Pulmonary artery endothelial cell (primary cell): ENCODE measurements at places on chromosomes 11 and 22.

GRCh38 chr11:30908857-30909256 lies 322.7 kb upstream of the MPPED2 start:
- DNase-seq: no peak

DNA sequence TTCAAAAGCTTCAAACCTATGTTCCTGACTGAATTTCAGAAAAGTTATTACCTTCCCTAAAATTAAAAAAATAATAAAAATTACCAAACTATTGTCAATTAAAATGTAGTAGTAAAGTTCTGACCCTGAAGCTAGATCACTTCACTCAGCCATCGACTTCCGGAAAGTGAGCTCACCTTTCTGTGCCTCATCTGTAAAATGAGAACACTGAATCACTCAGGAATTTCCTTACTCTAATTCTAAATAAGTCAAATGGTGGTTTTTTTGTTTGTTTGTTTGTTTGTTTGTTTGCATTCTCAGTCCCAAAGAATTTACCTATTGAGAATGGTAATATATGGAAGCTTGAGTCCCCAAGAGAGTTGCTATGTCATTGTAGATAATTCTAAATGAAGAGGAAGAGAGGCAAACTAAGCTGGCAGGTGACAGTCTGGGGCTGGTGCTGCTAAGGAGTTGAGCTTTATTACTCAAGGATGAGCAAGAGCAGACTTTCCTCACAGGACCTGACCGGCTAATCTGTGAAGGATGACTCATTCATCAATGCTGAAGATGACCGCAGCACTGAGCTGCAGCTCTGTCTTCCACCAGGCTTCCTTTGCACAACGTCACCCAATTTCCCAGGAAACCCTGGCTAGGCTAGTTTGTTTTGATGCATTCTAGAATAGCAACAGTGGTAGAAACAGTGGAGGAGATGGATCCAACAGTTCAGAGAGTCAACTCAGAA lies 248.8 kb downstream of the RAB38 start:
- DNase-seq: no peak

- no peak for DNase-seq
Measured at GRCh38 chr22:21025266-21025665, 7.1 kb downstream of the SLC7A4 start.

- DNase-seq: no peak
Measured at GRCh38 chr22:25169278-25170031, 30.2 kb upstream of the CRYBB3 start.

DNA sequence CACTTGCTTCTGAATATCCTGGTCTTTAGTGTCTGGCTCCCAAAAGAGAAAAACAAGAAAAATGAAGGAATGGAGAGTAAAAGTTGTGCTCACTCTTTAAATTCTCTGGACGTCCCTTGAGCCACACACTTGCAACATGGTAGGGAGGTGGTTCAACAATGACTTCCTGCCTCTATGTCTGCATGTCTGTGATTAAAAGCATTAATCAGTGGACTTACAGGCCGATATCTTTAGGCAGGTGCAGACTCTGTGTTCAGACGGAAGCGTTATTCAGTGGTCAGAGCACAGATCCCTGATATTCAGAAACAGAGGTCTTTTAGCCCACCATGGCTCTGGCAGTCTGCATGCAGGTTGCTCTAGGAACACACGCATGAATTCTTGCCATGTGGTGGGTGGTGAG lies 1920.0 kb upstream of the RAG2 start:
- no peak for DNase-seq

DNA sequence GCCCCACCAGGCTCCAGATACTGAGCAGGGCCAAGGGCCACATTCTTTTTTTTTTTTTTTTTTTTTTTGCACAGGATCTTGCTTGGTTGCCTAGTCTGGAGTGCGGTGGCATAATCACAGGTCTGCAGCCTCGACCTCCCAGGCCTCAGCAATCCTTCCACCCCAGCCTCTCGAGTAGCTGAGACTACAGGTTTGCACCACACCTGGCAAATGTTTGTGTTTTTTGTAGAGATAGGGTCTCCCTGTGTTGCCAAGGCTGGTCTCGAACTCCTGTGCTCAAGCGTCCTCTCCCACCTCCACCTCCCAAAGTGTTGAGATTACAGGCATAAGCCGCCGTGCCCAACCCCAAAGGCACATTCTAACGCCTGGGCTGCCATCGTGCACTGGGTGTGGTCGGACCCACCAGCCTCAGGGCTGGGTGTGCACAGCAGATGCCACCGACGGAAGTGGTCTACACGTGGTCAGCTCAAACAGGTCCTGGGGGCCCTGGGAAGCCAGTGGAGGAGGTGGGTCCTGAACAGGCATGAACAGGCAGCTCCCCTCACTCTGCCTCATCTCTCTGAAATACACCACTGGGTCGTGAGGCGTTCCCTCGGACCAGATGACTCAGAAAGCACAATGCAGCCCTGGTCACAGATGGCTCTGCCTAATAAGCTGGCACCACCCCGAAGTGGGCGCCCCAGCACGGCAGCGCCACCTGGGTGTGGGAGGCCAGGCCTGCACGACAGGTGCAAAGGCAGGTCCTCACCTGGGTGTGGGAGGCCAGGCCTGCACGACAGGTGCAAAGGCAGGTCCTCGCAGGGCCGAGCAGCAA lies 5.1 kb upstream of the B4GALNT4 start:
- no peak for DNase-seq

GRCh38 chr22:39594411-39594810 lies 23.9 kb downstream of the CACNA1I start:
- no peak for DNase-seq

DNA sequence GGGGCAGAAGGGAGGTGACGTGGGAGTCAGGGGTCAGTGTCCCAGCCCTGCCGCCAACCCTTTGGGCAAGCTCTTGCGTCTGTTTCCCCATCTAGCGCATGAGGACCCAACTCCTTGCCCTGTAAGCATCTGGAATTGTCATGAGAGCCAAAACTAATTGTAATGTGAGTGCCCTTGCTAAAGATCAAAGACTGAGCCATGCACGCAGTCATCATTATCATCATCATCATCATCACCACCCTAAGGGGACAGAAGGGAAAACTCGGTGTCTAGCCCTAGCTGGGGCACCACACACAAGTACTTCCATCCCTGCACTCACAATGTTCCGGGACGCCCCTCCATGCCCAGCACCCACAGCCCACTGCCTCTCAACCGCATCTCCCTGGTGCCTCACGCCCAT lies 2.5 kb downstream of the LIF start:
- DNase-seq: no peak

DNA sequence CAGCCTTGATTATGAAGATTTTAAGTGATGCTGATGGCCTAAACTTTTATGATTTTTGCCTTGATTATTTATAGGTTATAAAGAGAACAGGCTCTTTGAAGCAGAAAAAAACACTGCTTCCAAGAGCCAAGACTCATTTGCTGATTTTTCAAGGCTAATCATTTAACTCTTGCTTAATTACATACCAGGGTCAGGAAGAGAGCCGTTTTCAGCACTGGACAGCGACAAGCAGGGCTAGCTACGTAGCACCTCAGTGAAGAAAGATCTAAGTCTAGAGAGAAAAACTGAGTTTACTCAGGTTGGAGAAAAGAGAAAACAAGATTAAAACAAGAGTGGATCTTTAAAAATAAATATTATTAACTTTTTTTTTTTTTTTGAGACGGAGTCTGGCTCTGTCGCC lies 615.4 kb upstream of the B3GAT1 start:
- DNase-seq: no peak

GRCh38 chr11:132686886-132687285 lies 845.4 kb downstream of the OPCML start:
- no peak for DNase-seq

DNA sequence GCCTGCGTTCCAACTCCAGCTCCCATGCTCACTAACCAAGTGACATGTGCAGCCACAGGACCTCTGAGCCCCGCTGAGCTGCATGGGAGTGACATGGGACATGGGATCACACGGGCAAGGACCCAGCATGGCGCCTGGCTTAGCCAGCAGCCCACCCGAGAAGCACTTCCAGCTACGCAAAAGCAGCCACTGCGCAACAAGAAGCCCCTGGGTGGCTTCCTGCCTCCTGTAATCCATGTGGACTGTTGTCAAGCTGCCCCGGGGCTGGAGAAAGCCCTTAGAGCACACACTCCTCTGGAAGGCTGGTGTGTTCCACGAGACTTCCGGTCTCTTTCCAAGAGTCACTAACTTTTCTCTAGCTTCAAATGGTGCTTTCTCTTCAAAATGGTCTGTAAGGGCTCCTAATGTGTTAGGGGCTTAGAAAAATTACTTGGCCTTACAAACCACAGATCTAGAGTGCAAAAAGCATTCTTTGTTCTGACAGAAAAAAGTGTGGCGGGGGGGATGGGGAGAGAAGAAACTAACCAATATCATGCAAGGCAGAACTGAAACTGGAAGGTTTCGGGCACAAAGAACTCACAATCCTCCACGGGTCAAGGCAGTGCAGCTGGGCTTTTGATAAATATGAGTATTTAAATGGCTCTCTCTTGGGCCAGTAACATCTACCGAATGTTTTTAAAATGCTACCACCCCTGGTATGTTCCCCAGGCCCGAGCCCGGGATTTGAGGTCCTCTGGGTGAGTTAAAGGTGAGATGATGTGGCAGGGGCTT lies 5.5 kb downstream of the C11orf24 start:
- no peak for DNase-seq

- DNase-seq: no peak
Measured at GRCh38 chr11:96906476-96906875, 516.7 kb downstream of the JRKL start.

DNA sequence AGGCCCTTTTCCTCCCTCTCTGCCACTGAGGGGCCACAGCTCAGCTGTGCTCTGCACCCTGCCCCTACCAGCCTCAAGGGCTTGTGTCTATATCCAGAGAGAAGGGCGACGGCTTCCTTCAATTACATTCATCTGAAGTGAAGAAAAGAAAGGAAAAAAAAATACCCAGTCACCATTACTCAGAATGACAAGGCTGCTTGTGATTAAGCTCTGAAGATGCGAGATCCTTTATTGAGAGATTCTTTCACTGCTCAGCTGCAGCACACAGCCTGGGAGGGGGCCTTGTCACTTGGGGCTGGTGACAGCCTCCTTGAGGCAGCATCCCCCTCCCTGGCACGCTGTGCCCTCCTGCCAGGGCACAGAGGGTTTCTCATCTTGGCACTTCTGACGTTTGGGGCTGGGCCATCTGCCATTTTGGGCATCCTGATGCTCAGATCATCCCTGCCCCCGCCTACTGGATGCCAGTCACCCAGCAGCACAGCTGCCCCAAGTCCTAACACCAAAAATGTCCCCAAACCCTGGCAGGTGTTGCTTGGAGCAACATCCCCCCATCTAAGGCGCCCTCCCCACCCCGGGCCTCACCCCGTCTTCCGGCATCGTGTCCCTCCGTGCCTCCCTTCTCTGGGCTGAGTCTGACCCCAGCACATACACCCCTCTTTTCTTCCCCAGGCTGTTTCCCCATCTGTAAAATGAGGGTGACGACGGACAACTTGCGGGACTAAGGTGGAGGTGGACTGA lies 1394.7 kb downstream of the BRD1 start:
- no peak for DNase-seq

- no peak for DNase-seq
Measured at GRCh38 chr22:28112548-28113043, 193.5 kb upstream of the PITPNB start.

GRCh38 chr11:32213223-32213622 lies 122.3 kb downstream of the RCN1 start:
- DNase-seq: no peak

- DNase-seq: peak; percentile 35
Measured at GRCh38 chr11:110173811-110174644, 80.8 kb downstream of the ZC3H12C start.

GRCh38 chr11:9681583-9682372 lies 17.9 kb downstream of the SWAP70 start:
- no peak for DNase-seq

- DNase-seq: no peak
Measured at GRCh38 chr11:2797741-2798361, 87.7 kb downstream of the CDKN1C start.

DNA sequence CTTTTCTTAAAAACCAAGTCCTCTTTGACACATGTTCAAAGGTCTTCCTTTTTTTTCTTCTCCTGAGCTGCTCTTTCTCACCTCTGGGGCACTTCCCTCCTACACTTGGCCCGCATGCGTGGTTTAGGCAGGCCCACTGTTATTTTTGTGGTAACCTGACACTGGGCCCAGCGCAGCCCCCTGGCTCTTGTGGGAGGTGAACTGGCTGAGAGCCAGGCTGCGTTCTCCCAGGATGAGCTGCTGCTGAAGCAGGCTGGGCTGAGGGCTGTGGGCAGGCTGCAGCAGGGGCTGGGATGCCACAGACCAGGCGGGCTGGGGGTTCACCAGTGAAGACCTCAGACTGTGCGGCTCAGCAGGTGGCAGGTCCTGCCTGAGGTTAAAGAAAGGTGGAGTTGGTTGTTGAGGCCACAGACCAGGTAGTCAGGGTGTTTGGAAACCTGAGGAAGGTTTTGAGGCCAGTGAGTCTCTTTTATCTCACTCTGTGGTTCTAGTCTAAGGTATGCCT lies 72.4 kb downstream of the TEAD1 start:
- no peak for DNase-seq

- DNase-seq: no peak
Measured at GRCh38 chr11:86509588-86509974, 134.9 kb downstream of the CCDC81 start.

DNA sequence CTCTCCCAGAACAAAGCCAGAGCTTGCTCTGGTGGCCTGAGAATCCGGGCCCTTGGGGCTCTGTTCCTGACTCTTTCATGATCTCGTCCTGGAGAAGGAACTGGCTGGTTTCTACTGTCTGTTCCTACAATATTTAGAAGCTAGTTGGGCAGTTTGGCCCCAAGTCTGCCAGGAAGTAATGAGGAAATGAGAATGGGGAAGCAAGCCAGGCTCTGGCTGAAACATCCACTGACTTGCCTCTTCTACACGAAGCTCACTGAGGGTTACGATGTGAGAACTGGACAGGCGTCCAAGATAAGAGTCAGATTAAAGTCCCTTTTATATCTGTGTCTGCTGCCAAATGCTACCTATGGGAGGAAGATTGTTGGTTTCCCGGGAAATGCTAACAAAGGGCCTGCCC lies 110.0 kb upstream of the KIRREL3 start:
- DNase-seq: no peak

GRCh38 chr11:116647305-116648080 lies 125.3 kb downstream of the BUD13 start:
- DNase-seq: no peak
